ENCODE measurements at places on chromosomes 3 and 15.
A peak's percentile ranks its signal among the peaks of the same experiment; 100 is the strongest.

DNA sequence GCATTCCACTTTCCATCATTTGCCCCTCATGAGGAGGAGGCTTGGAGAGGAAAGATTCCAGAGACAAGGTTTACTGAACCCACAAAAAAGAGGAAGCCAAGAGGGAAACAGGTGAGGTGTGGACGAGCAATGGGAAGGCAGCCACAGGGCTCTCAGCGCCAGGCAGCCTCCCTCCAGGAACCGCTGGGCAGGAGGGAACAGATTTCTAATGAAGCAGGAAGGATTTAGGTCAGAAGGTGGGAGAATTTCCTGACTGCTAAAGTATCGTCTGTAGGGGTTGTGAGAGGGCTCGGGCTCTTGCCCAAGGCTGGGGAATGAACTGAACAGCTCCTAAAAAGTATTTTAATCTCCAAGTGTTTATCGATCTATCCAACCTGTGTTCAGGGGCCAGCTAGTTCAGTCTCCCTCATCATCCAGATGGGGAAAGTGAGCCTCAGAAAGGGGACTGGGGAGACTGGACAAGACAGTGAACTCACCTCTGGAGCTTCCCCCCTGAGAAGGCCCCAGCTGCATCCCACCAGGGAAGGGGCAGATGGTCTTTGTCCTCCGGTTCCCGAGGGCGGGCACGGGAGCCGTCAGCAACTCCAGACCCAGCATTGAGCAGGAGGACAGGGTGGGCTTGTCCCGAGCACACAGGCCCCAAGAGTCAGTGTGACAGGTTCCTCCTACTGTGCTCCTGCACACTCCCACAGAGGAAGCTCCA, 10.5 kb downstream of the LOXL1 start:
- DNase-seq = no peak

DNA sequence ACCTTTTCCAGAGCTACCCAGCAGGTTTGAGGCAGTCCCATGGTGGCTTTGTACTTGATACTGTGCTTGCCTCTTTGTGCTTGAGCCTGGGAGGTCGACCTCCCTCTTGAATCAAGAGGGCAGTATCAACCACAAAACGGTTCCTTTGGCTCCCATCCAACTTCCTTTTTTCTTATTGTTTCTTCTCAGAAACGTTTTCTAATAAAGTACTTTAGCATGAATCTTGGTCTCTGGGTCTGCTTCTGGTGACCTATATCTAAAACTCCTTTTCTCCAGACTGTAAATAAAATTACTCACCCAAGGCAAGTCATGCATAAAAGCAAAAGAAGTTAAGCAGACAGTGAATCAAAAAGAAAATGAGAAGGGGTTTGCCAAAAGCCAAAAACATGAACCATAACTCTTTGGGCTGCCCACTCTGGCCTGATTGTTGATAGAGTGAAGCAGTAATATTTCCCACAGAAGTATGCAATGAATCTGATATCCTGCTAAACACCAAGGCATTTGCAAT, 112.2 kb upstream of the SLC4A7 start:
- peak; percentile 53 for DNase-seq

DNA sequence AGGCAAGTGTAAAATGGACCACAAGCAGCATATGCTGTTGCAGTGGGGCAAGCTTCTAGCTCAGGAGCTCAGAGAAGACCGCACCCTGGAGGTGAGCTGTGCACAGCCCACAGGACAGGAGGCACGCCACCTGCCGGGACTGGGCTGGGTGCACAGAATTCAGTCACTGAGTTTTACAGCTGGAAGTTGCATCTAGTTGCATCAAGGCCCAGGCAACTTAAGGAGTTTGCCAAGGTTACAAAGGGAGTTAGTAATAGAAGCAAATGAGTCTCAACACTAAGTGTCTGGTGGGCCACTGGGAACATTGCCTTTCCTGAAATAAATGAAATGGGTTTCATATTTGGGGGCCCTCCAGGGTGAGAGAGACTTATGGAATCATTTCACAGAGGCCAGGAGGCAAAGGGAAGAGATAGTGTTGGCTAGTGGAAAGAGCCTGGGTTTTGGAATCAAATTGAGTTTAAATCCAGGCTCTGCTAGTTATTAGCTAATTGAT, 36.0 kb upstream of the TIMP4 start:
- DNase-seq = peak; percentile 75

- no peak for DNase-seq
Measured at GRCh38 chr3:37944391-37944842, 46.2 kb upstream of the VILL start.

DNA sequence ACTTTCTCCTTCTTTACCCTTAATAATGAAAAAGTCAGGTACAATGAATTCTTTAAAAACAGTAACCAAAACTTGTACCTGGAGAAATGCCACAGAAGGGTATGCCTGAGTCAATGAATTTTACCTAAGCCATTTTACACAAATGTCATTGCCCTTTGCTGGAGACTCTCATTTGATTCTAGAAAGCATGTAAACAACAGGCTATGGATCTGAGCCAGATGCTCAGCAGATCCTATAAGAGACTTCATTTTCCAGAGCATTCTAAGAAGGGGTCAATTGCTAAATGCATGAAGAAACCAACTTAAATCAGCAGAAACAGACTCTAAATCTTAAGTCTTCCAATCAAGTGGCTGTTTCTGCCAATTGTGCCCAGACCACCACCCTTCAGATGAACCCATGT, 83.8 kb upstream of the GALNT15 start:
- no peak for DNase-seq

DNA sequence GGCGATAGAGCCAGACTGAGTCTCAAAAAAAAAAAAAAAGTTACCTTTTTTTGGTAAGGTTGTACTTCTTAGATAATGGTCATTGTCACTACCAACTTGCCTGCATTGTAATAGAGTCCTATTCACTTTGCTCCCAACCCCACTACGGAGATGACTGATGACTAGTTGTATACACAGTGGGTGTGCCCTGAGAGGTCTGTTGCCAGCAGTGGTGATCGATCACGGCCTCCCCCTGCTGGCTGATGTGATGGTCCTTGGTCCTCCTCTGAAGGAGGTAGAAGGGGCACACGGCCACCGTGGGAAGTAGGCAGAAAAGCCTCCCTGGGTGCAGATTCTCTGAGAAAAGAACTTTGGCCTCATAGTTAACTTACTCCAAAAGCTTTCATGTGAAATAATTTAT, 10.7 kb downstream of the GCNT3 start:
- peak; percentile 39 for DNase-seq

DNA sequence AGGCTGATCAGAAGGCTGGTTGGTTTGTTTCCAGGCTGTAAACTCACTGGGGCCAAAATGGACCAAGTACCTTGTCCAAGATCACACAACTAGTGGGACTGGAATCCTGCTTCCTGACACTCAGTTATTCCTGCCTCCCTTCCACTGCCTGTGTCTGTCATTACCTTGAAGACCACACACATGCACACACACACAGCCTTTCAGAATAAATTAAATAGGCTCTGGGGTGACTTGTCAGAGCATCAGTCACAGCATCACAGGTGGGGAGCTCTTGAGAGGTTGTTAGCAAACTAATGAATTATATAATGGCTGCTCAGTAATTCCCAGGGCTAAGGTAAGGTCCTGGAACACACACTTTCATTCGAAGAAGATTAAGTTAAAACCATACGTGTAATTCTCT, 231.8 kb downstream of the UACA start:
- no peak for DNase-seq

- DNase-seq = peak; percentile 65
Measured at GRCh38 chr3:50316657-50317242, 5.8 kb downstream of the HYAL2 start.

DNA sequence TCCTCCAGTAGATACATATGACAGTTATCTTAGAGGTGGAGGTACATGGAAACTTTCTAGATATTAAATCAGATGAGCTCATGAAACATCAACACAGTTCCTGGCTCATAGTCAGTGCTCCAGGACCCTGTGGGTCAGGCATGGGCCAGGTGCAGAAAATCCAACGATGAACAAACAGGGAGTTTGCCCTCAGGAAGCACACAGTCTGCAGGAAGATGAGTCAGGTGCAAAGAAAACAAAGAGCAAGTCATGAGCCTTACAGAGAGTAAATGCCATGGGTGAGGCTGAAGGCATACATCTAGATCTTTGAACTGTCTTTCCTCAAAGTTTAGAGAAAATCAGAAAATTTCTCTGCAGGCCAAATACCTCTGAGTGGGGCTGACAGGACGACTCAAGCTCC, 184.2 kb upstream of the TPM1 start:
- no peak for DNase-seq

GRCh38 chr3:156793400-156793799, 32.8 kb upstream of the LEKR1 start:
- DNase-seq = no peak

GRCh38 chr3:66692042-66692765, 191.4 kb upstream of the LRIG1 start:
- DNase-seq = no peak

DNA sequence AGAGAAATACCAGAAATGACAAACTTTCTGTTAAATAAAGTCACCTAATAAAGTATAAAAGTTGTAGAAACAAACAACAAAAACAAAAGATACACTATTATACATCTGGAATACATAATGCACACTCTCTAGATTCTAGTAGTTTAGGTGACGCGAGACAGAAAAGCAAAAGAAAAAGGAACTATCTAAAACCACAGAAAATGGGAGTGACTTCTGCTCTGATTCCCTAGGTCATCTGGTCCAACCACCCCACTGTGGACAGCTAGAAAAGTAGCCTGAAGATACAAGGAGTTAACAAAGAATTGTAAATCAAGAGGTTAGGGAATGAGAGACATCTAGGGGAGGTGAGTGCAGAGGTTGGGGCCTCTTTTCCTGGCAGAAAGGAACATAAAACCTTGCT, 39.1 kb downstream of the DHX36 start:
- no peak for DNase-seq

GRCh38 chr3:95654570-95655362, 1159.6 kb upstream of the EPHA6 start:
- DNase-seq = no peak

DNA sequence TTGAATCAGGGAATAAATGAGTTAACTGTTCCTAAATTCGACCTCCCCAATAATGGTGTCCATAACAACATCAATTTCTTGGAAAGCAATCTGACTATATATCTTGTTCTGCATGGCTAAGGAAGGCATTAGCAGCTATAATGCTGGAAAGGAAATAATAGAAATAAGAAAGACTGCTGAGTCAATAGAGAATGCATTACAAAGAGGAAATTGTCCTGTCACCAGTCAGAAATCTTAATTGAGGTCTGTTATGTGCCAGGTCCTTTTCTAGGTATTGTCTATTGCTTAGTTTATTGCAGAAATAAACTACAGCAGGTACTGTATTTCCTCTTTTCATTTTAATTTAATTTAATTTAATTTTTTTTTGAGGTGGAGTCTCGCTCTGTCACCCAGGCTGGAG, 5.9 kb upstream of the PPP1R2 start:
- no peak for DNase-seq

DNA sequence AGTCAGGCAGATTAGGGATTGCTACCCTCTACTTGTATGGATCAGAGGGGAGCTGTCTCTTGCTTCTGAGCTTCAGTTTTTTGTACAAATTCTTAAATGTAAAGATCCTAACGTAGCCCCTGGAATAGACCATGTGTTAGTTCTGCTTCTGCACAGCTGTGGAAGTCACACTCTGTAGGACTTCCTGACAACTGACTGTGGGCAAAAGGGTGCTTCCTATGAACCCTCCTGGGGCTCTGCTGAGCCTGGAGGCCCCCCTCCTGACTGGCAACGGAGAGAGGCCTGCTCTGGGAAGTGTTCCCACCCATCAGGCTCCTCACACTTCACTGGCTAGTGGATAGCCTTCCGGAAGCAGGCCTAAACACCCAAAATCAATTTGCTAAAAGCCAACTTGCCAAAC, 131.0 kb downstream of the RPLP1 start:
- DNase-seq = no peak

DNA sequence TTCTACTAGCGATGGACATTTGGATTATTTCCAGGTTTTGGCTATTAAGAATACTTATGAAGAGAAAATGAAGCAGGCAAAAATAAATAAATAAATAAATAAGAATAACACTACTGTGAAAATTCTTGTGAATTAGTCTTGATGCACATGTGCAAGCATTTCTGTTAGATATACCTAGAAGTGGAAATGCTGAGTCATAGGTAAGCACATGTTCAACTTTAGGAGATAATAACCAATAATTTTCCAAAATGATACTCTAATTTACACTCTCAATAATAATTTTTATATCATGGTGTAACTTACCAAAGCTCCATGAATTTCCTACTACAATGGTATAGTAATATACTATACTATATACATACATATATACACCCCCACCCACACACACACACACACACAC, 23.4 kb downstream of the EMC4 start:
- no peak for DNase-seq

DNA sequence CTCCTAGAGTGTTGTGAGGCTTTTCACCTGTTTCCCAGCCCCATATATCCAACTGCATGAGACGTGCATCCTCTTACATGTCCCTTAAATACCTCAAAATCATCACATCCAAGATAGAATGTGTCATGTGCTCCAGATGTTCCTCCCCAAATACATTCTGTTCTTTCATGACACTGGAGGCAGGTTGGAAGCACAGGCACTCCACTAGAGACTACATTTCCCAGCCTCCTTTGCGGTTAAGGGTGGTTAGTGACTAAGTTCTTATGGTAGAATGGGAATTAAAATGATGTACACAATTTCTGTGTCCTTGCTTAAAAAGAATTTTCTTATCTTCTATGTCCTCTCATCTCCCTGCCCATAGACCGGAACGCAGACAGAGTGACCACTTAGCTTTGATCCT, 34.3 kb downstream of the TMEM40 start:
- no peak for DNase-seq

DNA sequence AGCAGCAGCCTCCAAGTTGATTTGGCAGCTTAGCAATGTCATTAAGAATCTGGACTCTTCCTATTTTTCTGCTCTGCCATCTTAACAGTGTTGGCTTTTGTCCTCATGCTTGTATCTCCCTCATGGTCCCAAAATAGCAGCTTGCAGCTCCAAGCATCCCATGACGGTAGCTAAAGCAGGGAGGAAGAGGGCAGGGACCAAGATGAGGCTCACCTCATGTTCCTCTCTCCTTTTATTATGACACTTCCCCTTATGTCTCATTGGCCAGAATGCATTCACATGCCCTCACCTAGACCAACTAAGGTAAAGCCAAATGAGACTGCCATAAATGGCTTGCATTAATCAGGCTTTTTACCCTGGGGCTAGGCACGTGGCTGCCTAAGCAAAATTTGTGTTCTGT, 382.4 kb downstream of the SHQ1 start:
- DNase-seq = no peak

GRCh38 chr3:33006081-33006480, 54.6 kb downstream of the CCR4 start:
- DNase-seq = no peak

- no peak for DNase-seq
Measured at GRCh38 chr3:195101927-195102608, 168.9 kb downstream of the XXYLT1 start.

Measured in GM06990 (cell line).